ENCODE measurements at places on chromosomes 11 and 22.

GRCh38 chr22:19843107-19843856 is 11.4 kb downstream of the GNB1L start:
- DNase-seq = no peak

DNA sequence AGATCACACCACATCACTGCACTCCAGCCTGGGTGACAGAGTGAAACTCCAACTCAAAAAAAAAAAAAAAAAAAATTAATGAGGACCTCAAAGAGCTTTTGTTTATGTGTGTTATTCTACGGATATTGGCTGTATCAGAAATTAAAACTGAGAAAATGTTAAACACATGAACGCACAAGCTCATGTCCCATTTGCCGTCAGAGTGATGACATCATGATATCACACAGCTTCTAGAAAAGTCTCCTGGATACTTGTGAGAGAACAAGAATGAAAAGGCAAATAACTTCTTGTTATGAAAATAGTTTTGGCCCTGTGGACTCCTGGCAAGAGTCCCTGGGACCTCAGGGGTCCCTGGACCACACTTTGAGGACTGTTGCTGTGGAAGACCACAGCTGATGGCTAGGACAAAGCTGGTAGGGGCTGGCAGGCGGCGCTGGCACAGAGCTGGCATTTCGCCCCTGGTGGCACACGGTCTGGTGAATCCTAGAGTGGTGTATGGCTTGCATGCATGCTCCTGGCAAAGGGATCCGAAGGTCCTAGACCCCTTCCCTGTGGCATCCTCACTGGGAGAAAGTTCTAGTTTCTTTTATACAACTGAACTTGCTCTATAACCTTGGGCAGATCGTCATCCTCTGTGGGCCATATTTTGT is 73.7 kb downstream of the NAT10 start:
- DNase-seq = no peak

DNA sequence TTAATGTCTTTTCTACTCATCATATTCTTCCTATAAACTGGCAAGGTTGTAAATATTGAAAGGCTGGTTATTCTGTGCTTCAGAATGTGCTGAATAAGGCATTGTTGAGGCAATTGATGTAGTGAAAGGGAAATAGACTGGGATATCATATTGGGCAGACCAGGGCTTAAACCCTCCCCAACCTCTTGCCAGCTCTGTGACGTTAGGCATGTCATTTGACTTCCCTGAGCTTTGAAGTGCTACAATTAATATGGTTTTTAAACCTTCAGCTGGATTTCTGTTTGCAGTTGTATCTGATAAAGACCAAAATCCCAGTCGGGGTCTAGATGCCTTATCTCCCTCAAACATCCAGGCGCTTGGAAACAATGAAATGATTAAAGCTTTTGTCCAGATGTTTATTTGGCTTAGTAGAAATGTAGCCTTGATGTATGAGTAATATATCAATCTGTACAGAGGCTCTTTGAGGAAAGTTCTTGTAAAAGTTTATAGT is 208.1 kb downstream of the DBX1 start:
- no peak for DNase-seq

DNA sequence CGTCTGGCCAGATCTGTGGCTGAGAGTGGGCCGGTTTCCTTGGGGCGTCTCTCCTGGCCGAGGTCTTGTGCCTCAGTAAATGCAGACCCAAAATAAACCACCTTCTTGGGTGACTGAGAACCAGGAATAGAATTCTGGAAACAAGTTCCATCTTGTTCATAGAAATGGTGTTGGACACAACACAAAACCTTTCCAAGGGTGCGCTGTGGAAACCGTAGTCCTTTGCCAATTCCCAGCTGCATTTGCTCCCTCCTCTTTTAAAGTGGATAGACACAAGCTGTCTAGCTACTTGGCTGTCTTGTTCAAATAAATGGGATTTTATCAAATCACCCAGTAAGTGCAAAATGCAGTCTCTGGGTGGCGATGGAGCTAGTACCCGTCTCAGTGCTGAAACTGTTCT is 300.2 kb downstream of the SHANK2 start:
- no peak for DNase-seq

GRCh38 chr22:23058063-23058462 is 12.3 kb upstream of the GNAZ start:
- no peak for DNase-seq

GRCh38 chr11:86458294-86459001 is 83.8 kb downstream of the CCDC81 start:
- no peak for DNase-seq

- DNase-seq = no peak
Observed at GRCh38 chr11:127470306-127470884, 469.8 kb upstream of the KIRREL3 start.

- no peak for DNase-seq
Observed at GRCh38 chr22:46607483-46608114, 12.6 kb upstream of the GRAMD4 start.

- DNase-seq = no peak
Observed at GRCh38 chr11:64064374-64065140, 28.8 kb downstream of the FLRT1 start.

DNA sequence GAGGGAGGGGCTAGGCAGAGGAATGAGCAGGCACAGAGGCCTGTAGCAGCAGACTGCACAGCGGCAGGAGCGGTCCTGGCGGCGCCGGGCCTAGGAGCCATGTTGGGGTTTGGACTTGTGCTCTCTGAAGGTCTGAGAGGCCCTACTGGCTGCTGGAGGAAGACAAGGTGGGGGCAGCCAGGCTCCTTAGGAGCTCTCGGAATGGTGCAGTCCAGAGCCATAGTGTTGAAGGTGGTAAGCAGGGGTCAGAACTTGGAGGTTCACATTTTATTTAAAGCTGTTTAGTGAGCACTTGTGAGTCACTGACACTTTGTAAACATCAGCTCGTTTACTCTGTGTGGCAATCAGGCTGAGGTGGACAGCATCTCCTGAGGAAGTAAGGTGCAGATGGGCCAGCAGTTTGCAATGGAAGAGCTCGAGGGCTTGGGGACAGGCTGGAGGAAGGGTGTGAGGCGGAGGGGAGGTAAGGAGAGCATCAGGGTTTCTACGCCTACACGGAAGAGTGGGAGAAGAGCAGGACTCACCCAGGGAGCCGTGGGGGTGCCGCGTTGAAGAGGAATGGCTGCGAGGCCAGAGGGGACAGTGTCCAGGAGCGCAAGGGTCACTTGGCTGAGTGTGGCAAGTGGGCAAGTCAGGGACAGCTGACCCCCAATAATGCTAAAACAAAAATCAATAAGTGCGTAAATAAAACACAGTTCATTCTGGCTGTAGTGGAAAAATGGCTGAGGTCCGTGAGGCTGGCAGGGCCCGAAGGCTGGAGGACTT is 10.0 kb upstream of the TMEM191C start:
- DNase-seq = no peak

GRCh38 chr22:40606306-40606705 is 30.2 kb downstream of the MRTFA start:
- DNase-seq = no peak
